Activated CD4-positive, alpha-beta T cell treated with anti-CD3 and anti-CD28 coated beads, Interleukin-2, amount 50 U/mL, for 48 hours (primary cell): ENCODE measurements at places on chromosomes 3 and 15.

- DNase-seq: no peak
Observed at GRCh38 chr3:111871809-111872623, 13.0 kb downstream of the PHLDB2 start.

DNA sequence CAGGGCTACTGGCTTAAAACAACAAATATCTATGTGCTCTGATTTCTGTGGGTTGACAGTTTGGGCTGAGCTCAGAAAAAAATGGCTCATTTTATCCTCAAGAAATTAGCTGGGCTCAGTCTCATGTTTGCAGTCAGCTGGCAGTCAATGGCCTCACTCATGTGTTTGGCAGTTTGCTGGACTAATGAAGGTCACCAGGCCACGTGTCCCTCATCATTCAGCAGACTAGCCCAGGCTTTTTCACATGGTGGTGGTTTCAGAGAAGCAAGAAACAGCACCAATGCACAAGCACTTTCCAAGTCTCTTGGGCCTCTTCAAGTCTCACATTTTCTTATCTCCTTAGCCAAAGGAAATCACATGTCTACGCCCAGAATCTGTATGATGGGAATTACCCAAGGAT lies 478.3 kb upstream of the PPP2R3A start:
- no peak for DNase-seq

DNA sequence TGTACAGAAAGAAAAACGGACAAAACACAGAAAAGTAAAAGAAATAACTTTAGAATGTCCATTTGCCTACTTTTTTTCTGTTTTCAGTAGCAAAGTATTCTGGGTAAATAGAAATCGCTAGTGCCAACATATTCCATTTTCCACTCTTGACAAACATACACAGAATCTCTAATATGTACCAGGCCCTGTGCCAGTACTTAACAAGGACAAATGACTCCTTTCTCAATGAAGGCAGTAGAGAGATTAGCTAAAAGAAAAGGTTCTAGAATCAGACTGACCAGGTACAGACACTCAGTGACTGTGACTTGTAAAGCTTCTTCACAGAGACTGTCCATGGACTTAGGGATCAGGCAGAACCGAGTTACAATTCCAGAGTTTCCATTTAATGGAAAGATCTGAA lies 165.8 kb upstream of the STAC start:
- DNase-seq: no peak

DNA sequence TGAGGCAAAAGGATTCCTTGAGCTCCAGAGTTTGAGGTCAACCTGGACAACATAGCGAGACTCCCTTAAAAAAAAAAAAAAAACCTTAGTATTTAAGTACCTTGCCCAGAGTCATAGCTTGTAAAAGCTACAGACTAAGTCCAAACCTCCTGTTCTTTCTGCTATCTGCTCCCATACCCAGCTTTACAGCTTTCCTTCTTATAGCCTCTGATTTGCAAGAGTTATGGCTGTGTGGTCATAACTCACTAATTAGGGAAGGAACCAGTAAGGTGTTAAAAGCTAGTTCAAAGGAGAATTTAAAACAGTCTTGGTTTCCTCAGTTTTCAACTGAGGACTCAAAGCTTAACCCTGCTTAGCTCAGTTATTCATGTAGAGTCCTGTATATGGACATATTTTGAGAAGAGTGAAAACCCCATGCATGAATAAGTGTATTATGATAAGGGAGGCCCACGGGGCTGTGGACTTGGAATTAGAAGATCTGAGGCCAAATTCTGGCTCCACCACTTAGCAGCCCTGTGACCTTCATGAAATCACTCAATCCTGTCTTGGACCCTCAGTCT lies 135.5 kb upstream of the SMAD3 start:
- no peak for DNase-seq

- DNase-seq: no peak
Observed at GRCh38 chr3:111856501-111856900, 2.6 kb upstream of the PHLDB2 start.

DNA sequence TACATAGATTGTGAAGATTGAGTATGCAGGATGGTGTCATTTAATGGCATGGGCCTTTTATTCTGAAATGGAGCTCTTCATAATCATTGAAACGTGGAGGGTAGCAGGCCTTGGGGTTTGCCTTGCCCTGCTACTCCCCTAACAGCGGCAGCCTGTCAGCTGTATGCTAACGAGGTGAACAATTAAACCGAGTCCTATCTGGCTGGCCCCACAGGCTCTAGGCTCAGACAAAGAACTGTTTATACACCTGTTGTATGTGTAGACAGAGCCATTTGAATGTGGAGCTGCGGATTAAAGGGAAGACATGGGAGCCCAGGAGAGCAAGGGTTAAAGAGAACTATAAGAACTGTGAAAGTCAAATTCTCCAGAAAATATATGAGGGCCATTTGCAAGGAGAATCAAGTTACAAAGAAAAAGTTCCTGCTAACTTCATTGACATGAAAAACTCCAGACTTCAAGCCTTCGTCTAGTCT lies 116.7 kb upstream of the CGNL1 start:
- DNase-seq: no peak

GRCh38 chr15:67895237-67895636 lies 55.4 kb upstream of the RNU6-1 start:
- no peak for DNase-seq

- no peak for DNase-seq
Observed at GRCh38 chr3:136385457-136385856, 135.3 kb downstream of the PCCB start.

DNA sequence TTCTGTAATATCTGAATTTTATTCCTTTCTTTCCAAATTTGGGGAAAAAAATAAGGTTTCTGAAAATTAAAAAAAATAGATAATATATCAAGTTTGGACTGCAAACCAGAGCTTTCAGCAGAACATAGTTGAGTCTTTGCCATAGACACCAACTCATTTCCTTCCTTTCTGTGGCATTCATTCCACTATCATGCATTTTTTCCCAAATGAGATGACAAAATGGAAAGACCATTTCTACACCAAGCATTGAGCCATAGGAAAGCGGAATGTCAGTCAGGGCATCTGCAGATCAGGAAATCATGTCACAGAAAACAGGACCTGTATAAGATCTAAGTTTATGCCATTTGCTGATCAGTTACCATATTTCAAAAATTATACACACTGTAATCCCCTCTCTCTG lies 333.3 kb upstream of the THBS1 start:
- no peak for DNase-seq

DNA sequence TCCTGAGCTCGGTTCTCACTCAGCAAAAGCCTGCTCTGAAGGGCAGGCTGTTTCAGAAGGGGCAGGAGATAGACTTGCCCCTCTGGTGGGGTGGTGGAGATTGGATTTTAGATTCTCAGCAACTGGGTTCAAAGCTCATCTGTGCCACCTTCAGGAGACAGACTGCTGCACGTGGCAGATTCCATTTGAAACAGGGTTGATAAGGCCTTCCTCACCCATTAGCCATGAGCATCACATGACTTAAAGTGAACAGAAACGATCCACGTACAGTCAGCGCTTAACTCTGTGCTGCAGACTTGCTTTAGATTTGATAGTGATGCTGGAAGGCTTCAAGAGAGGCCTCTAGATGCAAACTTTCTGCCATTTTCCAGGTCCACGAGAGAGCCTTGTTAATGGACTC lies 35.0 kb upstream of the MGLL start:
- no peak for DNase-seq

GRCh38 chr3:148750296-148750695 lies 52.6 kb downstream of the AGTR1 start:
- DNase-seq: no peak

GRCh38 chr3:122873741-122874515 lies 79.1 kb downstream of the SLC49A4 start:
- no peak for DNase-seq

DNA sequence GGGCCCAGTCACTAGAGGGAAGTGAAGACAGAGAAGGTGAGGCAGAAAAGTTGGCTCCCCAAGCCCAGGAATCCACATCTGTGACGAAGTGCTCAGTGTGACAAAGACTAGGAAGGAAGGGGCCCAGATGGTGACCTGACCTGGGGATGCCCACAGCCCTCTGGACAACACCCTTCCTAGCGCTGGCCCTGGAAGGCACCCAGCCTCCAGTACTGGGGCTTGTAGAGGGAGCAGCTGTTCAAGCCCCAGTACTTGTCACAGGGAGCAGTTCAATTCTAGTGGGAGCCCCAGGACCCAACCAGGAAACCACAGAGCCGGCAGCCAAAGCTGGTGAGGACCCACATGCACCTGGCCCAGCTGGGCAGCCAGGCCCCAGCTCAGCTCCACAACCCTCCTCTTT lies 190.8 kb downstream of the XXYLT1 start:
- no peak for DNase-seq

DNA sequence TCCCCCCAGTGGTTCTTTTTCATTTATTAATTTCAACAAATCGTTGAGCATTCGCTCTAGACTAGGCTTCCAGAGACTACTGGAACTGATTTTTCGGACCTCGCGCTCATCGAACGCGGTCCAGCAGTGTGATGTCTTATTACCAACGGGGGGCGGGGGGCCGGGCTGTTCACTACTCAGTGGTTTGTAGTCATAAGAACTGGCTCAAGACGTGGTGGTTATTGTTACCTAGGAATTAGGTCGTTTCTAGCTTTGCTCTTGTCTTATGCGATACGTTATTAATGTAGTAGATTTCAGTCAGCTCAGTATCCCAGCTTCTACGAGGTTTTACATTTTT lies 858 bp downstream of the RBM5 start:
- DNase-seq: peak; percentile 22

DNA sequence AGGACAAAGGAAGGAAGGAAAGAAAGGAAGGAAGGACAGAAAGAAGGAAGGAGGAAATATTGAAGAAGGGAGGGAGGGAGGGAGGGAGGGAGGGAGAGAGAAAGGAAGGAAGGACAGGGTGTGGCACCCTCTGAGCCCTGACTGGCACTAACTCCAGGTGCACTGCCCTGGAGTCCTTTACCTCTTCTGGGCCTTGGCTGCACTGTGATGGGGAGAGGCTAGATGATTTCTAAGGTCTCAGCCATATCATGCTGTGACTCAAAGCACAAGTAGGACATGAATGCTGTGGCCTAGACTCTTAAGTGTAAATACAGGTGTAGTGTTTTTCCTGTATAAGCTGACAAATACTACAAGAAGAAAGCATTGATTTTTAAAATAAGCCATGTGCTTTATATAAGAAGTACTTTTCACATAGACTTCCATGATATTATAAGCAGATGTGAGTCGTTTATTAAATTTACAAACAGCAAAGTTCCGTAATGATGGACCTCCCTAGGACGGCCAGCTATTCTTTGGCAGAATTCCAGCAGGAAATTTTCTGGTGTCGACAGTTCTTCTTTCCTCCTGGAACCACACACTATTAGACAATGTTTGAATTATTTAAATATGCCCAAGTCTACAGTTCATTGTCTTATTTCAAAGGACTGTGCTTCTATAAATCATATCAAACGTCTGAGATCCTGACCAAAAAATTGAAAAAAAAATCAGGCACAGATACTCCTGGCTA lies 213.8 kb upstream of the C2CD4B start:
- DNase-seq: no peak

DNA sequence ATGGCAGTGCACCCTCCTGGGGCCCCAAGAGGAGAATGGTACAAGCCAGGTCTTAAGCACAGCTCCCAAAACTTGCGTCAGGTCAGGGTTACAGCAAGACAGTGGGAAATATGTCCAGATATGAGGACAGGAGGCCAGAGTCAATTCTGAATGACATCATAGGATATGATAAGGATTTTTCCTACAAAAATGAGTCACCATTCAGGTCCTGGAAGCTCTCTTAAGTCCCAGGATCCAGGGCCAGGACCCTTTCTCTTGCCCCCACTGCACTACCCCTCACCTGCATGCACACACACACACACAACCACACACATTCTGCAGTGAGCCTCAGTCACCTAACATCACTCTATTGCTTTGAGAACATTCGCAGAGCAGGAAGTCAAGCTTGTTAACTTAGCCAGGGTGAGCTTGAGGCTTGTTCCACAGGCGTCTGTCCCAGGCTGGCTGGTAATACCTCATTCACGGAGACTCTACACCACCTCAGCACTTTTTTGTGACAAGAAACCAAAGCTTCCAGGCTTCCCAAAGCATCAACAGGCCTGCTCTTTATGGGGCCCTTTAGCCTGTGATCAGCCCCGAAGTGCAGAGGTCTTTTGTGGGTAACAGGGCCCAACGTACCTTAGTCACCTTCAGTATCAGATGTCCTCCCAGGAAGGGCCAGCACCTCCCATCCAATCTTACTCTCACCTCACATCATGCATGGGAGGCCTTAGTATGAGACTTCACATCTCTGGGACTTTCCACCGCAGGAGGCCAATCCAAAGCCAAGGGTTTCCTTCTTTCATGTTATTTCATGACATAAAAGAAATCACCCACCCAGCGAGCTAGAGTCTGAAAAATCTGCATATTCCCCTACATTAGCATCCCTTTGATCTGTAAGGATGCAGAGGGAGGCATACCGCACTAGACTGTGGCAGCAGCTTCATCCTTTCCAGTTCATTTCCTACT lies 74.0 kb upstream of the LIPC start:
- DNase-seq: peak; percentile 32

DNA sequence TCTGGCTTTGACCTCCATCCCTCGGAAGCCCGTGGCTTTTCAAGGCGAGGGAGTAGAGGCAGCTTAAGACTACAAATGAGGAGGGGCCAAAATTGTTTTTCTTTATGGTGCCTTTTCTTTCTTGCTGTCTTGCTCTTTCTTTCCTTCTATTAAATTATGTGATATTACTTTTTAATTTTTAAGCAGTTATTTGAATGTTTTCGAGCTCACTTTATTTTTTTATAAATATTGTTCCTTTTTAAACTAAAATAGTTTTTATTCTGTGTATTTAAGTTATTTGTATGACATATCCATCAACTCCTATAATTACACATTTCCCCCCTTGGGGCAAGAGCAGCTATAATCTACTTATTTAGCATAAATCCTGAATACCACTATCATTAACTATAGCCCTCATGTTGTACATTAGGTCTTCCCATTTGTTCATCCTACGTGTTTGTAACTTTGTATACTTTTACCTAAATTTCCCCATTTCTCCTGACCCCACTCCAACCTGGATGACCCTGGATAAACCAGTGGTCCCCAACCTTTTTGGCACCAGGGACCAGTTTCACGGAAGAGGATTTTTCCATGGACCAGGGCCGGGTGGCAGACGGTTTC lies 622 bp upstream of the PLSCR1 start:
- DNase-seq: no peak

DNA sequence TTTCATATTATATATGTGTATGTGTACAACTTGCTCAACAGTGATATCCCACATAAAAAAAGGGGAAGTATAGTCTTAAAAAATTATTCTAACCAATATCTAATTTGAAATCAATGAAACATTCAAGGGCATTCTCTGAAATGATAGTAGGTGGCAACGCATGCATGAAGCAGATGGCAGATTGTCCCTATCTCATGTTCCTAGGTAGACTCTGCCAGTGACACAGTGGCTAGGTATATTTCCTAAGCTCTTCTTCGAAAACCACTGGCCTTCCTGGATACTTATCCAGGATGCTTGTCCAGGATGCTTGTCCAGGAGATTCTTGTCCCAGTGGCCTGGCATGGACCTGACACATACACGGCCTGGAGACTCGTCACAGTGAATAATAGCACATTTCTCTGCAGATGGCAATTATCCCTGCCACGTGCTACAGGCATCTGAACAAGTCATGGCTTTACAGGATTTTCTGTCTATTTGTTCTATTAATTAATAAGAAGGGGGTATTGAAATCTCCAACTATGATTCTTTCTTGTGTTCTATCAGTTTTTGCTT lies 54.9 kb downstream of the OCA2 start:
- no peak for DNase-seq
